ENCODE measurements at places on chromosomes 6 and 20.

DNA sequence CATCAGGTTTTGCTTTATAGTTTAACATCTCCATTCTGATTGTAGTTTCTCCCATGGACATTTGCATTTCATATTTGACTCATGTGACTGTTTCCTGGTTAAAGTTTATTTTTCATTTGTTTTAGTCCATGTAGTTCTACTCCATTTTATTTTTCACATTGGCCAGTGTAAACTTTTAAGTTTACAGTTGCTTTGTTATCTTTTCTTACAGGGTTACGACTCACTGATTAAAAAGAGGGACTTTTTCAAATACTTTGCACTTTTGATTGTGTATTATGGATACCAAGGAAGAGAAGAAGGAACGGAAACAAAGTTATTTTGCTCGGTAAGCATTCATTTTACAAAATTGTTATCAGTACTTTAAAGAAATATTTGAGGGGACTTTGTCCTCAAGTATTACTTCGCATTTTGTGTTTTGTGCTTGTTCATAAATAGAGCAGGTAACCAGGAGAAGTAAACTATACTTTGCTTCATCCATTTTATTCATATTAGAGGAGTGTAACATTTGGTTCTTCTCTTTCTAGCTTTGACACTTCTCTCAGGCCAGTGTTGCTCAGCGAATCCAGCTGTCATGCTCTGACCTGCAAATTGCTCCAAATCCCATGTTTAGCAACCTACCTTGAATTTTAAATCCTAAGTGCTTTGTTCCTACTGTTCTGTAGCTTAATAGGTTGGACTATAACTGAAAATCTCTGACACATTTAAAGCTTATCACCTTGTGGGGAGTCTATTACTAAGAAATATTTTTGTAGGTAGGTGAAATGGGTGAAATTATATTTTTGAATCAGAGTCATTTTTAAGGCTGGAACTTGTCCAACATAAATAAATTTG is 24.5 kb downstream of the NCOA7 start:
- DNase-seq, result no peak

DNA sequence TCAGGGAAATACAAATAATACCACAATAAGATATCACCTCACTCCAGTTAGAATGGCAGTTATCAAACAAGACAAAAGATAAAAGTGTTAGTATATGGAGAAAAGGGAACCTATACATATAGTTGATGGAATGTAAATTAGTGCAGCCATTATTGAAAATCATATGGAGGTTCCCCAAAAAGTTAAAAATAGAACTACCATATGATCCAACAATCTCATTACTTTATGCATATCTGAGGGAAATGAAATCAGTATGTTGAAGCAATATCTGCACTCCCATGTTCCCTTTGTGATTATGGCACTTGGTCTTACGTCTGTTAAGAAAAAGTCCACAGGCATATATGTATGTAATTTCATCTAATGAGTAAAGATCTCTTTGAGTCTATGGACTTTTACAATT is 96.9 kb downstream of the STXBP5 start:
- no peak for DNase-seq

GRCh38 chr6:144415835-144416237 is 130.7 kb downstream of the UTRN start:
- peak; percentile 96 for DNase-seq

- peak; percentile 37 for DNase-seq
These were observed 3.5 kb downstream of the ANKRD60 start for GRCh38 chr20:58224974-58225373.

- DNase-seq, result no peak
These were observed 147.8 kb downstream of the TBC1D7 start for GRCh38 chr6:13180538-13180937.

DNA sequence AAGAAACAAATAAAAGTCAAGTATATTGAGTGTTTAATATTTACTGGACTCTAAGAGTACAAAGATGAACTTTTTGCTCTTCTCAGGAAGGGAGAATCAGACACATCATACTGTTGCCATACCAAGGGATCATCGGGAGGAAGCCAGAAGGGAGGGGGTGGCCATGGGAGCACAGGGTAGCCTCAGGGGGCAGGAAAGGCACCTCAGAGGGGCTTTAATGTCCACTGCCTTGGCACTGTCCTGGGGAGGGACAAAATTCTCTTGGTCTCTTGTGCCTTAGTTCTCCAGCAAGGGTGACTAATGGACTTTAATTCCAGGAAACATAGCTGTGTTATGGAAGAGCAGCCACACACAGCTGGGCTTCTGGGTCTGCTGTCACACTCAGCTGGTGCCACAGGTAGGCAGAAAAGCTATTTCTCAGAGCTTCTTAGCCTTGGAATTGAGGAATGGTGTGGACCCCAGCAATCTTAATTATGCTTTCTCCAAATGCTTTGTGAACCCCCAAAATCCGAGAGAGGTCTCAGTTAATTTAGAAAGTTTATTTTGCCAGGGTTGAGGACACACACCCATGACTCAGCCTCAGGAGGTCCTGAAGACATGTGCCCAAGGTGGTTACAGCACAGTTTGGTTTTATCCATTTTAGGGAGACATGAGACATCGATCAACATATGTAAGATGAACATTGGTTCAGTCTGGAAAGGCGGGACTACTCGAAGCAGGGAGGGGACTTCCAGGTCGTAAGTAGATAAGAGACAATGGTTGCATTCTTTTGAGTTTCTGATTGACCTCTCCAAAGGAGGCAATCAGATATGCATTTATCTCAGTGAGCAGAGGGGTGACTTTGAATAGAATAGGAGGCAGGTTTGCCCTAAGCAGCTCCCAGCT is 53.2 kb downstream of the MRAP2 start:
- no peak for DNase-seq

GRCh38 chr6:35633579-35634089 is 55.1 kb downstream of the FKBP5 start:
- no peak for DNase-seq

DNA sequence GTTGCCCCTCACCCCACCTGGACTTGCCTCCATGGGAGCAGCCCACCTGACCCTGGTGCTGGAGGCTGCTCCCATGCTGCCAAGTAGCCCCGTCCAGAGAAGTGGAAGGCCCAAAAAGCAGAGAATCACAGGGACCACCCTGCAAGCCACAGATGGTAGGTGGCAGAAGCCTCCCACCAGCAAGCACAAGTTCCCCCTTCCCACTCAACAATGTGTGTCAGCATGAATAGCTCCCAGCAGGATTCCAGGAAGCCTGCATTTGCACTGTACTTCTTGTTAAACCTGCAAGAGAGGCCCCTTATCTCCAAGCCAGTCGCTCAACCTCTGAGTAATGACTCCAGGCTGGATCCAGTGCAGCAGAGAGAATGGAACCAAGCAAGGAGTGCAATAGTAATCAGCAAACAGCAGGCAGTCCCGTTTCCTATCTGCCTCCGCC is 180.8 kb upstream of the CST7 start:
- no peak for DNase-seq

- DNase-seq, result no peak
These were observed 114.4 kb upstream of the BCLAF1 start for GRCh38 chr6:136404007-136404406.

DNA sequence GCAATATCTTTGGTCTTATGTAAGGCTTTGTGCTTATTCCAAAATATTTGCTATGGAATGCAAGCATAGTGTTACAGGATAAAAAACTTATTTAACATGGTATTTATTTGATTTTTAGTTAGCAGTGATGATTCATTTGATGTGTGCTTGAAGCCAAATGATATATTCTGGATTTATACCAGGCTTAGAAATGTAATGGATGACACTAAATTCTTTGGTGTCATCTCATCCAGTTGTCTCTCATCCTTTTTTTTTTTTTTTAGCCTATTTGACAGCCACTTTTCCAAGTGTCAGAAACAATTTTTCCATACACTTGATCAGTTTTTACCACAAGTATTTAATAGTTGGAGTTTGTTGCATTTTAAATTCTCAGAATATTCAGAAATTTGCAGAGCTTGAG is 515.3 kb downstream of the CDKAL1 start:
- peak; percentile 8 for DNase-seq

- no peak for DNase-seq
These were observed 209.0 kb upstream of the ECI2 start for GRCh38 chr6:4344317-4344899.

- no peak for DNase-seq
These were observed 3.8 kb upstream of the STX16 start for GRCh38 chr20:58647162-58647795.

DNA sequence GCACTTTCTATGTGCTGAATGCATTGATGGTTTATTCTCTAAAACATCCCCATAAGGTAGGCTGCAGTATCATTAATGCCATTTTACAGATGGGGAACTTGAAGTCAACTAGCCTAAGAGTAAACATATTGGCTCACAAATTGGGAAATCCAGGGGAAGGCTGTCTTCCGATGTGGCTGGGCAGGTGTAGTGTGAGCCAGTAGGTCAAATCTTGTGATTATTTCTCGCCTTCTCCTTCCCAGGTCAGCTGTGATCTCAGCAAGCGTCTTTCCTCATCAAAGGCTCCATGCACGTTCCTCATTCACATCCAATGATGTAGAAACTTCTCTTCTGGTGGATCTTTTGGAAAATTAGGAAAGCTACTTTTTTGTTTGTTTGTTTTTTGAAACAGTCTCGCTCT is 94.1 kb upstream of the SHLD1 start:
- DNase-seq, result no peak

DNA sequence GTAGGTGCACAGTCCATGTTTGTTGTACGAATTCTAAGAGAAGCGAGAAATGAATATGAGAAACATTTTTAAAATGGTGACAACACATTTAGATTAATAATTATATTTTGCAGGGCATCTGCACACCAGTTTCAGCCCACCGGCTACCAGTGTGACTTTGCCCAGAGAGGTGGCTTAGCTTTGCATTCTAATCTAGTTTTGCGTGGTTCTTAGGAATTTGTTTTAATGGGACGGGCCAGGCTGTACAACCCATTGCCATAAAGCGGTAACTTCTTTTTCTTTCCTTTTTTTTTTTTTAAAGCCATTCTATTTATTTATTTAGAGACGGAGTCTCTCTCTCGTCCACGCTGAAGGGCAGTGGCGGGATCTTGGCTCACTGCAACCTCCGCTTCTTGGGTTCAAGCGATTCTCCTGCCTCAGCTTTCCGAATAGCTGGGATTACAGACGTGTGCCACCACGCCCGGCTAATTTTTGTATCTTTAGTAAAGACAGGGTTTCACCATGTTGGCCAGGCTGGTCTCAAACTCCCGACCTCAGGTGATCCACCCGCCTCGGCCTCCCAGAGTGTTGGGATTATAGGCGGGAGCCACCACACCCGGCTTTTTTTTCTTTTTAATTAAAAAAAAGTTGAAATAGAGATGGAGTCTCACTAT is 829 bp downstream of the MANBAL start:
- no peak for DNase-seq

DNA sequence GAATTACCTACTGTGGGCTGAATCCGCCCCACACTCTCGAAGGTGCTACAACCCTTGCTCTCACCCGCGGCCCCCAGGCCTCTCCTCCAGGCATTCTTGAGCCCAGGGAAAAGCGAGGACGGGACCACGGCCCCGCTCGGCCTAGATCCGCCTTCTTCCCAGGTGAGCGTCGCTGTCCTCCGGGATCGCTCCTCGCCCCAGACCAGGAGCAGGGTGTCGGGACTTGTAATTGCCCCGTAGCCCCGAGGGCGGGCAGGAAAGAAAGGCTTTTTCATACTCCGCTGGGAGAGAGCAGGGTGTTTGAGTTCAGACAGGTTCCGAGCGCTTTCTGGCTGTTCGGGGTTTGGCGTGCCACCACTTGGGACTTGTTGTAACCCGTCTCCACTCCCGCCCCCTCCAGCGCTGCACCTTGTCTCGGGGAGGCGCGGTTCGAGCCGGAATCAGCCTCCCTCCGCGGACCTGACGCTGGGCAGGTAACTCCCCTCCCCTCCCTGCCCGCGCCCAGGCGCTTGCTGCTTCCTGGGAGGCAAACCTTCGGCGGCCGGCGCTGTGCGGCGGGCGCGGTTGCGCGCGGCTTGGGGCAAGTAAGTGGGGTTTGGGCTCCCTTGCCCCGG is at the start of gene FAM83B:
TSS of gene FAM83B (plus strand) at position 529 of the 614 bp plus-strand sequence. CDS start 23,476 bp downstream, outside the sequence.
- DNase-seq, result no peak

DNA sequence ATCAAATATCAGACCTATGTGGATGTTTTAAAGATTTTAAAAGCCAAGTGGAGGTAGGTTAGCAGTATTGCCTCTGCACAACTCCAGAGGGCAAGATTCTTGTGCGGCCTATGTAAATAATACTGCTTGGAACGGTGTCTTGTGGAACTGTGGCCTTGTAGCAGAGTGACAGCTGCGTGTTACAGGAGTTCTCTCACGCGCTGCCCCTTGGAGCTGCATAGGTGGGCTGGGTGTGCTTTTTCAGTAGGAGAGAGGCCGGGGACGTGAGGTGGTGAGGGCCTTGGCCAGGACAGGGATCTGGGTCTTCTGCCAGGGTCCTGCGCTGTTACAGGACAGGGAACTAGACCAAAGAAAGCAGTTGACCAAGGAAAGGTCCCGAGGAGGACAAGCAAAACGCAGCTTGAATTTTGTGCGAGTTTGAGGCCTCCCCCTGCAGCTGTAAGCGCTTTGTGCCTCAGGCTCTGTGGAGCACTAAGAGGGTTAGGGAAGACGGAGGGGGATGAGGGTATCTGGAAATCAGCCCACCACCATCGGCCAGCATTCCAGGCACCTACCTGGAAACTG is 1.5 kb downstream of the TMEM181 start:
- DNase-seq, result no peak

- DNase-seq, result peak; percentile 29
These were observed 15.0 kb downstream of the CALHM6 start for GRCh38 chr6:116476002-116476678.

DNA sequence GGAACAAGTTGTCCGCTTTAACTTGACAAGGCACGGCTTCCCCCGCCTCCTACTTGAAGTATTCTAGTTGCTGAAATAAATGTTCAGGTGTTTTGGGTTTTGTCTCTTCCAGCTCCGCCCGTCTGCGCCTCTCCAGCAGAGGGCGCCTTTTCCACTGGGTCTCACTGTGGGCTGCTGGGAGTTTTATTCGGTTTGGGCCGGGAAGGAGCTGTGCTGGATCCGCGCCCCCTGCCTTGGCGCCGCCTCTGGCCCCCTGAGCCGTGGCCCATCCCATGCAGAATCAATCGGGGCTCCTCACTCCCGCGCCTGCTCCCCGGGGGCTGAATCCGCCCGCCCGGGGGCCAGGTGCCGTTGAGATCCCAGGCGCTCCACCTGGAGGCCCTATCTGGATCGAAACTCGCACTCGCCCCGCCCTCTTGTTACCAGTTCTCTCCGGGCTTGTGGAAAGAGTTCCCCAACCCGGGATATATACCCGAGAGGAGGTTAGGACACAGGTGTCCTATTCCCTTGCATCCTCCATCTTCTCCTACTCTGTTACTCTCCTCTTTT is 51.0 kb upstream of the TCF21 start:
- DNase-seq, result peak; percentile 45

DNA sequence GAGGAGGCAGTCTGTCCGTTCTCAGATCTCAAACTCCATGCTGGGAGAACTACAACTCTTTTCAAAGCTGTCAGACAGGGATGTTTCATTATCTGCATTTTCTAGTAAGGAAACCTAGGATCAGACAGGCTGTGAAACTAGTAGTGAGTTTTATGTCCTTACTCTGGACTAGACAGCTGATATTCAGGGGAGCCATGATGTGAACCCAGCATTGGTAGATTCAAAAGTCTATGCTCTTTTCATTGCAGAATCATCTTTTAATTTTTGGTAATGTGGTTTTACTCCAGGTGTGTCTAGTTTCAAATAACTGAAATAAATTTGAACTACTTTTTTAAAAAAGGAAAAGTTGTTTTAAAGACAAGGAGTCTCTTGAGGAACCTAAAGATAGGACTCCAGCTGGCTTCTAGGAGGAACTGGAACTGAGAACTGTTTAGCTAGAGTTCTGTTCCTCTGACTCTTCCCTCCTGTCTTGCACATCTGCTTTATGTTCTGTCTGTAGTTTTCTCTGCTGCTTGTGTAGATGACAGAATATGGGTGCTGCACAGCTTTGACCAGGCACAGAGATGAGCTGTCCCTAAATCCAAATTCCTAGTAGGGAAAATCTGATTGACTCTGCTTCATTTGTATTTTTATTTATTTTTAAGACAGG is 27.8 kb upstream of the RNF144B start:
- no peak for DNase-seq

Data from fibroblast of mammary gland (primary cell).